Hippocampal formation (tissue), 2 donors: ENCODE measurements at places on chromosomes 6 and 20.

DNA sequence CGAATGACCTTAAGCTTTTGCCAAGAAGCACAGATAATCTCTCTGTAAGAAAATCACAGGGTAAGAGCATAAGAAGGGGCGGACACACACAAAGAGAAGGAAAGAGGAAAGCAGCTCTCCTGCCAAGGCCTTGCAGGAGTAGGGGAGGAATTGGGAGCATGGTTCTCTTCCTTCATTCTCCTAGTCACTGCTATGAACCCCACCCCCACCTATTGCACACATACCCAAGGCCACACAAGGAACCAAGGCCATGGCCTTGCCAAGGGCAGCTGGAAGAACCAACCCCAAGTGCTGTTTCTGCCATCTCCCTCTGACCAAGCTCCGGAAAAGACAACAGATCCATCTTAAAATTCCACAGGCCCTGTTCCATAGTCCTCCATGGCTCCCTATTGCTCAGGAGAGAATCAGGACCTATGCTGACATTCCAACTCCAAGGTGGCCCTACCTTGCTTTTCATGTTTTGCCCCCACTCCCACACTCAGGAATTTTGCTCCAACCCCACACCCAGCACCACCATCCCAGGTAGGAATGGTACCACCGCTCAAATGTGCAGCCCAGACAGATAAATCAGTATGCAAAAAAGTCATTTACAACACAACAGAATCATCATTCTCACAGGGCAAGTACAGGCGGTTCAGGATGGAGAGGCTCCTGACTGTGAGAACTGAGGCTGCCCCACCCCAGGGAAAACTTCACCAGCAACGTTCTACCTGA is 31.3 kb downstream of the TRAM2 start:
- DNase-seq = no peak

DNA sequence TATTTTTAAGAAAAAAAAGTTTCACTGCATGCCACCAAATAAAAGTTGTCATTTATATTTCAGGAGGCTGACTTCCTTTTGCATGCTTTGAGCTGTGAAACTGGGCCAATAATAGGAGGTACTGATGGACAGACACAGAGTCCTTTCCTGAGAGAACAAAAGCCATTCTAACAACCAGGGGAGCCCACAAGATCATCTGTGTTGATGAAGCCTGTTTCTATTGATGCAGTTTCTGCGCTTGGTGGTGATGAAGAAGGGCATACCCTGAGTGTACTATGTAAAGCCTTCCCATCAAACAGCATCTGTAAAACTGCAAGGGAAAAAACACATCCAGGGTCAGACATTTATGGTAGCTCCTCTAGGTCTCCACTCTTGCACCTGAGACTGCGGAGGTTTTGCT is 34.8 kb downstream of the ABHD12 start:
- DNase-seq = peak; percentile 43

- no peak for DNase-seq
Observed at GRCh38 chr6:135116571-135116970, 61.9 kb upstream of the HBS1L start.

GRCh38 chr6:37244430-37245310 is 12.9 kb upstream of the TBC1D22B start:
- peak; percentile 11 for DNase-seq

DNA sequence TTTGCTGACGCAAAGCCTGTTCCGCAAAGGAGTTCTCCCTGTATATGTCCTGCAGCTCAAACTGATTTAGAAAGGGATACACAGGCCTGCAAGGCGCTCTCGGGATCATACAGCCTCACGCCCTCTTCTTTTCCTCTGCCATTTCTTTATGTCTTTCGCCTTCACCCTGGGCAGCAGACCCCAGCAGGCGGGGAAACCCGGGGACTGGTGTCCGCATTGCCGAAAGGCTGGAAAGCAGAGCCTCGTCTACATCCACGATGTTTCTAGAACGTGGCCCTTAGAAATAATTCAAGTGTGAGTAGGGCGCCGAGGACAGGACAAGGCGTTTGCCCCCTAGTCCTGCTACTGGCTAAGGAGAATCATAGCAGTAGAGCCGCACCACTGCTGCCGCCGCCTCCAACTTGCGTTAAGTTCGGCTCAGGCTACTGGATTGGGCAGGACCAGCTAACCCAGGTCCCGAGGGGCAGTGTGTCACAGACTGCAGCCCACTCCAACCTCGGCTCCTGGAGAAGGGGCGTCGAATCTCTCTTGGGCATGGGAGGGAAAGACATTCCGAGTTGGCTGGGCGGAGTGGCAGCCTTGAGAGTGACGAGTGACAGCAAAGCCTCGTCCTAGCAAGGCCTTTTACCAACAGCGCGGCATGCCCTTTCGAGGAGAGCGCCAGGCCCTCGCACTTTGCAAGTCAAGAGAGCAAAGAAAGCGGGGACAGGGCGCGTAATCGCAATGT is 2.6 kb upstream of the TBX18 start:
- no peak for DNase-seq

DNA sequence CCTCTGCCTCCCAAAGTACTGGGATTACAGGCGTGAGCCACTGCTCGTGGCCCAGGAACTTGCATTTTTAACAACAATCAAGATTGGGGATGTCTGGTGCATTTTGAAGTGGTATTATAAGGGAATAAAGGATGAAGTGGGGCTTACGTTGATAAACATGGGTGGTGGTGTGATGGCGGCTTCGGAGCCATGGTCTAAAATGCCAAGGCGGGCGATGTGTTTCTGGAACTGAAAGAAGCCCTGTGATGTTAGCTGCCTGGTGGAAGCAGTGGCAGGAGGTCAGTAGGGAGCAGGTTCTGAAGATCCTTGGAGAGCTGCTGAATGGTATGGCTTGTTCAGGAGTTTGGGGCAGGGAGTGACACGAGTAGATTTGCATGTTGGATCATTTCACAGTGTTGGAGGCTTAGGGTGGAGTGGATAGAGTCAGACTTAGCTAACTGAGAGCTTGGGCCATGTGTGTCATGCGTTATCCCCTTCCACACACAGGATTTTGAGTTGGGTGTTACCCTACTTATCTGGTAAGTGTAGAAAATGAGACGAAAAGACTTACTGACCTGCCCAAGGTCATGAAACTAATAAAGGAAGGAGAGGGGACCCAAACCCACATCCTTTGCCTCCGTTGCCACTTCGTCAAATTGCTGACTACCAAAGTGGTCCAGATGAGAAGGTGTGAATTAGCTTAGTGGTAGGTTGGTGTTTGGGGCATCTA is 1.5 kb downstream of the NELFCD start:
- no peak for DNase-seq

DNA sequence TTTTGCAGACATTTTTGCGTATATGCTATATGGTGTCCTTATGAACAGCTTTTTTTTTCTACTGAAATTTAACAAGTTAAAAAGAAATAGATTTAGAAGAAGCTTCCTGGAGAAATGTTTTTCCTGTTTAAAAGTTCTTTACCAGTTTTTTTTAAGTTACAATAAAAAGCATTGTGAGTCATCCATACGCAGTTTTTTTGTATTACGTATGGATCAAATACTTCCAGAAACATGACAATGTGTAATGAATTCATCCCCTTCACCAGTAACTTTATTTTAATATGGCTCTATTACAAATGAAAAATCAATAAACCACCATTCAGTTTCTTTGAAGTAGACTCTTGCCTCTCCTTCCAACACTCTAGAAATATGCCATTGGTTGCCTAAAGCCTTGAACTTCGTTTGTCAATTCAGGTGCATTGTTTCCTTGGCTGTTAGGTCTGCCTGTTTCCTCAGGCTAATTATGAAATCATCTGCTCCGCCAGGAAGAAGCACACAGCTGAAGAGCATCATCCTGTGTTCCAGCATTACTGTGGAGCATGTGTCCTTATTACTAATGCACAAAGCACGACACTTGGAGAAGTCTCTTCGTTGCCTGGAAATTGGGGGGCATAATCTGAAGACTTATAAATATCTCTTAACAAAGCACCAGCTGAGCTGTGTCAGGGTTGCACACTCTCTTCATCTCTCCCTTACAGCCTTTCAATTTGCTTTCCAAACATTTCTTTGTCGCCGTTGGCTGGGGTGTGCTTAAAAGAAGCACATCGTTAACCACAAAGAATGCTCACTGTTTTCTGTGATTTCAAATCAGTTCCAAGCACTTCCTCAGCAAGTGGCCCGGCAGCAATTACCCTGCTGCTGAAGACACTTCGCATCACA is 9.6 kb downstream of the MOXD1 start:
- DNase-seq = no peak

- DNase-seq = no peak
Observed at GRCh38 chr20:53813636-53814035, 220.0 kb upstream of the ZNF217 start.

DNA sequence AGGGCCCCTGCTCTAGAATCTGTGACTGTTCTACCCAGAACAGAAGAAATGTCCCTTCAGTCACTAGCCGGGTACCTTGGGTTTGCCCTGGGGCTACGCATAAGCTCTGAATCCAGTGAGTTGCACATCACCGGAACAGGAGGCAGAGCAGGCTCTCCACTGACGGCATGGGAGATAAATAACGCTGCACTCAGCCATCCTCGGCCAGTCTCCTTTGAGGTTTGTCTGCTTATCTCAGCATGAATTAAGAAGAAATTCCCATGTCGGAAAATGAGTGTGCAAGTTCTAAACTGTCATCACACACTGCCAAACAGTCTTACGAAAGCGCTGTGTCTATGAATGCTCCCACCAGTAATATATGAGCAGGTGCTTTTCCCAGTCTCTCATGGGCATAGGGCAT is 90.8 kb downstream of the FAM50B start:
- no peak for DNase-seq

GRCh38 chr6:24858177-24858653 is 59.5 kb upstream of the ARMH2 start:
- DNase-seq = no peak

- no peak for DNase-seq
Observed at GRCh38 chr20:19945732-19946670, 71.2 kb upstream of the NAA20 start.

- DNase-seq = no peak
Observed at GRCh38 chr6:149458806-149459205, 26.0 kb downstream of the ZC3H12D start.

DNA sequence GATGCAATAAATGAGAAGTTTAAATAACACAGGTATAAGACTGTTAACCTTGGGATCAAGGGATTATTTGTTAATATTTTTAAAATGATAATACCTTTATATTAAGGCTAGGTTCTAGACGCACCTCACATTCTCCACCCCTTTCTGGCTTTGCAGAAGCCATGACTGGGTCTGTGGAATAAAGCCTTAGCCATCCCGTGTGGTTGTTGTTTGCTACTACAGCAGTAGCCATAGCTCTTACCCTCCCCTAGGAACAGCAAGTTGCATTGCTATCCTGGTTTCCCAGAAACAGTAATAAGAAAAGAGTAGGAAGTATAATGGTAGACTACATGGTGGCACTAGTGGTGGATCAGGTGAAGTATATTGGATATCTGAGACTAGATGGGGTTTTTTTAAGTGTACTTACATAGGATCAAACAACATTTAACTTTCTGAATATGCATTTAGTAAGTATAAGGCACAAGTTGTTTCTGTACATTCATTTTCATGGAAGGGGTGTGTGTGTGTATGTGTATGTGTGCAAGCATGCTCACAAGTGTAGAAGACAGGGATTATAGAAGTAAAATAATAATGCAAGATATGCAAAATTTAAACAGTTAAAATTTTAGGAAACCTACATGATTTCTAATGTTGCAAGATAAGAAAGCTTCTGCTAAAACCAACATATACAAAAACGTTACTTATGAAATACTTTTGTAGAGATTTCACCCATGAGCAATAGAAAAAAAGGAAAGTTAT is 384.2 kb downstream of the PRKN start:
- DNase-seq = no peak

DNA sequence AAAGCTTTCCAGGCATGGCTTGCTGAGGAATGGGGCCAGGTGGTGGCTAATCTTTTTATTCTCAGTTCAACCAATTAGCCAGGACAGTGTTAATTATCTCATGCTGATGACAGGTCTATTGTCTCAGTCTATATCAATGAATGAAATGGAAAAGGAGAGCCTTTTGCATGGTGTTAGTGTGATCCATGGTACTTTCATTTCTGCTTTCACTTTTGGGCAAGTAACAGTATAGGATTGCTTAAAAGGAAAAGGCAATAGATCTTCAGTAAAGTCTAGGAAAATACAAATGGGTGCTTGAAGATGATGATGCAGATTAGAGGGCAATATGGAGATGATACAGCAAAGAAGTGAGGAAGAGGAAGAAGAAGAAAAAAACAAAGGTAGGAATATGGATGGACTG is 430.3 kb downstream of the TFAP2A start:
- DNase-seq = no peak

DNA sequence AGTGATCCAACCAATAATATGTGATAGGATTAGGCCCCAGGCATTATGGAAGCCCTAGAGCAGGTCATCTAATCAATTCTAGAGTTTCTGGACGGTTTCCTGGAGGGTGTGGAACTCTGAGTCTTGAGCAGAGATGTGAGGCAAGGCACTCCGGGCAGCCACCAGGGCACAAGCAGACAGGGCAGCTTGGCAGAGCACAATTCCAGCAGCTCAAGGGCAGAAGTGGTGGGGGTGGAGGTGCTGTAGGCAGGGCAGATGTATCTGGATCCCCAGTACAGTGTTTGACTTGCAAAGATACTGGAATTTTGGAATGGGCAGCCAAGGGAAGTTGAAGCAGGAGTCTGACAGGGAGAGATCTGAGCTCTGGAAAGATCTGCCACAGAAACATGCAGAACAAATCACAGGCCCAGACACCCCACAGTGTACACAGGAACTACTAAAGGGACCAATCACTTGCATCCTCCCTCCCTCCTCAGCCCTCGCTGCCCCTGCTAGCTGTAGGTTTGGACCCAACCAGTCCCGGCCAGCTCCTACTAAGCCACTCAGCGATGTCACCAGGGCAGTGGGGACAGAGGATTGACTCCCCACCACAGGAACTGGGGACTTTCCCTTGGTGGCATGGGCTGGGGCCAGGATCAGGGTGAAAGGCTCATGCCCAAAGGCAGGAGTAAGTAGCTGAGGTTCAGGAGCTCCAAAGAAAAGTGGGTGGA is 47.0 kb downstream of the TFEB start:
- no peak for DNase-seq

DNA sequence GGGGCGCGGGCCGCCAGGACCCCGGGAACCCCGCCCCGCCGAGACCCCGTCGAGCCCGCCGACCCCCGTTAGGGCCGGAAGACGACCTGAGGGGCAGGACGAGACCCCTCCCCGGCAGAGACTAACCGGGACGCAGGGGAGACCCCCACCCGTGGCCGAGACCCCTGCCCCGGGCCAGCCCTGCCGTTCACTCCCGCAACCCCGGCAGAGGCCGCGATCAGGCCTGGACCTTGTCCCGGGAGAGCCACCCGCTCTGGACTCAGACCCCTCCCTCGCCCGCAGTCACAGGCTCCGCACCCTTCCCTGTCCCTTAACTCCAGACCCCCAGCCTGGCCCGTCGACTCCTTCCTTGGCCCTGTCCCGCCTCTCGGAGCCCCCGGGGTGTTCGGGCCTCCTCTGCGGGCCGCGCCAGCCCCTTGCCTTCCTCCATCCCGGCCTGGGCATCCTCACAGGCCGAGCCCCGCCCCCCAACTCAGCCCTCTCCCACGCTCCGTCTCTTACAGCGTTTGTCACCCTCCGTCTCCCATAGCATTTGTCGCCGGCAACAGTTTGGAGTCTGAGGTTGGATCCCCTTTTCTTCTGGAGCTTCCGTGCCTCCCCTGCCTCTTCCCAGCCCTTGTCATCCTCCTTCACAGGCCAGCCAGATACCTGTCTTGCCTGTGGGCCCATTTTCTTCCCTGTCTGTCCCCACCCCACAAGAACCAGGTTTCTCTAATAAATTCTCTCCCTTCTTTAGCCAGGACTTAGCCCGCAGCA is 569 bp downstream of the TCEA2 start:
- no peak for DNase-seq
